ENCODE measurements at places on chromosomes 5 and 9.

DNA sequence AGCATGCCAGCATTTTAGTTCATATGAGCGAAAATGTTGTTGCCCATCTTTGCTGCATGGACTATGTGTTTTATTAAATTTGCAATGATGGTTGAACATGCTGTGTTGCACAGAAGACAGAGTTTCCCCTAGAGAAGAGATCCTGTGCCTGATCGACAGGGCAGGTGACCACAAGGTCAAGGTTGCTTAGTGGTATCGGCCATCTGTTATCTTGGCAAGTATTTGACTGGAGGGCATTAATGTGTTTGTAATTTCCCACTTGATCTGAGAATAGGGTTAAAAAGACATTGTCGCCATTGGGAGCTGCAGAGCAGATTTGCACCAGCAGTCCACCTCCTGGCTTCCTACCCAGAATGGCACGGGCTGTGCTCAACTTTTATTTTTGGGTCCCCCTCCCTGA is 1523.6 kb upstream of the WWC1 start:
- no peak for DNase-seq

GRCh38 chr5:91229031-91229727 is 153.9 kb downstream of the ARRDC3 start:
- no peak for DNase-seq

DNA sequence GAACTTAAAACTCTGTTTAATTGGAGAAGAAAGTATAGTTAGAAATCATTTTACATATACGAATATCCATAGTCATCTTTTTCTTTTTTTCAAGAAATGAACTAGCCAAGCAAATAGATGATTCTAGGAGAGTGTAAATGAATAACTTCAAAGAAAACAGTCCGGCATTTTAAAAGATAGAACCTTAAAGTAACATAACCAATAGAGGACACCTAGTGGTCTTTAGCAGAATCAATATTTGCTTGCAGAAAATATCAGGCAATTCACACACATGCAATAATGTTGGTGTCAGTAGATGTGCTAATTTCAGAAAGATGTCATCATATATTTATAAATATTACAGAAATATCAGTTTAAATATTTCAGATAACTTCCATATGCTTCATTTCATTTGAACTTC is 57.1 kb downstream of the HCN1 start:
- DNase-seq: no peak

- no peak for DNase-seq
Measured at GRCh38 chr5:33195431-33196165, 245.2 kb upstream of the TARS1 start.

DNA sequence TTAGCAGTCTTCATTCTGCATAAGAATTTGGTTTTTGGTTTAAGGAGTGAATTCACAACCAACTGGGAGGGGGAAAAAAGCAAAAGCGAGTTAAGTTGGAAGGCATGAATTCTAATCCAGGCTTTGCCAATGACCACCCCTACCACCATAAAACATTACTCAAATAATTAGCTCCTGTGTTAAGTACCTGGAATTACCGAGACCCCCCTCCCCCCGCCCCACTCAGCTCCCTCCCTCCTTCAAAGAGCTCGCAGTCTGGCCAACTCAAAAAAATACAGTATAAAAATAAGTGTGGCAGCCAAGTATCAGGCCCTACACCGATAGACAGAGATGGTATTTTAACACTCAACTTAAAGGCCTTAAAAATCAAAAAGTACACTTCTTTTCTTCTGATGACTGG is 492 bp downstream of the ATG12 start:
- DNase-seq: no peak

- no peak for DNase-seq
Measured at GRCh38 chr5:93120051-93120450, 461.0 kb downstream of the NR2F1-AS1 start.

- DNase-seq: peak; percentile 77
Measured at GRCh38 chr9:126419475-126419874, 92.8 kb downstream of the MVB12B start.

- no peak for DNase-seq
Measured at GRCh38 chr5:25489834-25490538, 845.2 kb upstream of the CDH10 start.

DNA sequence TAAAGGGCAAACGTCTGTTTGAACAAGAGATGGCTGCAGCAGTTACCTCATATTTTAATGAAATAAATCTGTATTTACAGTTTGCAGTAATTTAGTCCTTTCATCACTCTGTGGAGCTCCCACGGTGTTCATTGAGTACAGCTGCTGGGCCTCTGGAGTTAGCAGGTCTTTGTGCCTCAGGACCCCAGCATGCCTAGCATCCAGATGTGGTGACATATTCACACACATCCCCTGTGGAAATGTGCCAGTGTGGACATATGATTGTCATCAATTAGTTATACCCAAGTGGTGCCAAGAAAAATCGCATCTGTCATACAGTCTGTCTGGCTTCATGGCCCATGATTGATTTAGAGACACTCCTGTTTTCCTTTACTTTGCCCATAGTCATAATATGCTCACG is 77.3 kb downstream of the NNT start:
- DNase-seq: no peak

- no peak for DNase-seq
Measured at GRCh38 chr5:33507426-33507825, 66.7 kb downstream of the TARS1 start.

Measured in NCI-H2081 treated with DMSO at 0.1 percent for 48 hours (cell line).